Aorta (tissue), 5 donors: ENCODE measurements at places on chromosomes 3 and 15. TPM values are rescaled to one million over a fixed set of nuclear protein-coding genes. Genes with fewer than 3 reads are reported as not detected.

The PLCB2 gene
- total RNA-seq: 23.6 TPM

The XCR1 gene
- total RNA-seq: 0.63 TPM

The CHRD gene
- 46.5 TPM for total RNA-seq

The STRC gene
- total RNA-seq: 0.90 TPM

The LRRC34 gene
- 1.0 TPM for total RNA-seq

The CCRL2 gene
- 5.1 TPM for total RNA-seq

The CFAP91 gene
- total RNA-seq: 3.7 TPM

The TTLL13 gene
- not detected for total RNA-seq

The UCN2 gene
- 0.24 TPM for total RNA-seq
